ENCODE measurements at places on chromosomes 1 and 21. TPM values are rescaled to one million over a fixed set of nuclear protein-coding genes. Genes with fewer than 3 reads are reported as not detected.

GRCh38 chr21:15005391-15005790, 59.4 kb downstream of the NRIP1 start:
- H3K27me3 ChIP-seq, result no peaks in the 10 kb centered on the region
- peaks cover 10% of the 10 kb centered on the region for H3K4me1 ChIP-seq
- no peak overlapping the region for H3K27ac ChIP-seq
- DNase-seq, result no peak

The EDN2 gene
- total RNA-seq, result not detected

The LRRC53 gene
- total RNA-seq, result not detected

DNA sequence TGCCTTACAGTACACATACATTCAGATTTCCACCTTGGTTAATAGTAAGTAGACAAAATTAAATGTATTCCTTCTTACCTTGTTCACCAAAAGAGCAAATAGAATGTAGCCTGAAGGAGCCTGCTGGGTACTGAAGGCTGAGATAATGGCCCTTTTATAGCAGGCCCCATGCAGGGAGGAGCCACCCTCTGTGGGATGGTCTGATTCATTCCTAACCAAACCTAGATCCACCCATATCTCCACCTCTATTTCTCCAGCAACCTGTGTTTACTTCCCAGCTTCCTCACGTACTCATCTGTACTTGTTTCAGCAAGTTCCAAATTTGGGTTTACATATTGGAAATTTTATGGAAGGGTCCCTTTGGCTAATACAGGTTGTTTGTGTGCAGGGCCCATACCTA, at the start of gene FLG:
Gene FLG (minus strand): TSS at position 129 of the 400 bp plus-strand sequence. CDS start 9,783 bp downstream, outside the sequence.
- H3K27ac ChIP-seq, result no peak within 1 kb of the TSS
- no peaks in the 10 kb centered on the region for H3K36me3 ChIP-seq

DNA sequence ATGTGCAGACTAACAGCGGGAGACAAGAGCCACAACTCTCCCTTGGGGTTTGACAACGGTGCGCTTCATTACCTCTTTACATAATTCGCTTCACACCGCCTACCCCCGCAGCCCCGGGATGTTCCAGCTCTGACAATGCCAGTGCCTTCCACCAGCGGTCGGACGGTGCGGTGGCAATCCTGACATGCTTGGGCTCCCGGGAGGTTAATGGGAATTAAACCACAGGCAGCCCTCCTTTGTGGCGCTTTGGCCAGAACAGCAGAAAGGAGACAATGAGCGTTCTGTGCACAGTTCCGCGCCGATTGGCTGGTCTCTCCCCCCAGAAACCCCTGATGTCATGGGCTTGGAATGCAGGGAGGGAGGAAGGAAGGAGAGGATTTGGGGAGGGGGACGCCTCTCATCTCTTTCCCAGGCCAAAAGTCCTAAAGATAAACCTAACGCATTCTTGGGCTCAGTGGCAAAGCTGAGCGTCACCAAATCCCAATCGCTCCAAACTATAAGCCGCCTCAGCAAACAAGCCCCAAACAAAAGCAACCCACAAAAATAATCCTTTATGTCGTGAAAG, 1.3 kb downstream of the CNN3 start:
- H3K4me3 ChIP-seq, result peak overlapping the region; percentile 61
- peaks cover 17% of the 10 kb centered on the region for H3K27me3 ChIP-seq
- DNase-seq, result peak; percentile 76
- no peak overlapping the region for H3K27ac ChIP-seq

- H3K27me3 ChIP-seq, result no peaks in the 10 kb centered on the region
- no peak for DNase-seq
- H3K27ac ChIP-seq, result no peak overlapping the region
- no peaks in the 10 kb centered on the region for H3K36me3 ChIP-seq
- H3K4me3 ChIP-seq, result no peak overlapping the region
Observed at GRCh38 chr1:63454269-63454668, 68.8 kb downstream of the ITGB3BP start.

GRCh38 chr1:43227143-43227764, 42.5 kb upstream of the TMEM125 start:
- H3K4me3 ChIP-seq, result no peak overlapping the region
- no peaks in the 10 kb centered on the region for H3K36me3 ChIP-seq
- no peaks in the 10 kb centered on the region for H3K27me3 ChIP-seq
- DNase-seq, result peak; percentile 87

GRCh38 chr1:209458921-209459320, 124.6 kb upstream of the CAMK1G start:
- H3K27ac ChIP-seq, result no peak overlapping the region
- H3K4me3 ChIP-seq, result no peak overlapping the region
- no peaks in the 10 kb centered on the region for H3K4me1 ChIP-seq

- peak; percentile 58 for DNase-seq
- no peaks in the 10 kb centered on the region for H3K36me3 ChIP-seq
- peak overlapping the region; percentile 78 for H3K4me3 ChIP-seq
- H3K27me3 ChIP-seq, result no peaks in the 10 kb centered on the region
Observed at GRCh38 chr21:43866659-43867331, 1.8 kb downstream of the AGPAT3 start.

The PFDN2 gene
- 32.3 TPM for total RNA-seq

The MYOG gene
- not detected for total RNA-seq

GRCh38 chr1:20100632-20101355, 18.5 kb downstream of the PLA2G2D start:
- H3K4me1 ChIP-seq, result peaks cover 5% of the 10 kb centered on the region
- no peak overlapping the region for H3K27ac ChIP-seq
- no peaks in the 10 kb centered on the region for H3K27me3 ChIP-seq
- DNase-seq, result peak; percentile 74

- DNase-seq, result no peak
- no peak overlapping the region for H3K4me3 ChIP-seq
- no peaks in the 10 kb centered on the region for H3K36me3 ChIP-seq
- H3K27ac ChIP-seq, result no peak overlapping the region
Observed at GRCh38 chr1:2324553-2325366, 66.6 kb downstream of the MORN1 start.

The INAVA gene
- 0.34 TPM for total RNA-seq

GRCh38 chr1:73626326-73626725, 571.6 kb downstream of the LRRIQ3 start:
- H3K27ac ChIP-seq, result no peak overlapping the region
- no peaks in the 10 kb centered on the region for H3K36me3 ChIP-seq
- no peaks in the 10 kb centered on the region for H3K27me3 ChIP-seq
- no peak for DNase-seq

The EVA1C gene
- total RNA-seq, result 1.6 TPM

DNA sequence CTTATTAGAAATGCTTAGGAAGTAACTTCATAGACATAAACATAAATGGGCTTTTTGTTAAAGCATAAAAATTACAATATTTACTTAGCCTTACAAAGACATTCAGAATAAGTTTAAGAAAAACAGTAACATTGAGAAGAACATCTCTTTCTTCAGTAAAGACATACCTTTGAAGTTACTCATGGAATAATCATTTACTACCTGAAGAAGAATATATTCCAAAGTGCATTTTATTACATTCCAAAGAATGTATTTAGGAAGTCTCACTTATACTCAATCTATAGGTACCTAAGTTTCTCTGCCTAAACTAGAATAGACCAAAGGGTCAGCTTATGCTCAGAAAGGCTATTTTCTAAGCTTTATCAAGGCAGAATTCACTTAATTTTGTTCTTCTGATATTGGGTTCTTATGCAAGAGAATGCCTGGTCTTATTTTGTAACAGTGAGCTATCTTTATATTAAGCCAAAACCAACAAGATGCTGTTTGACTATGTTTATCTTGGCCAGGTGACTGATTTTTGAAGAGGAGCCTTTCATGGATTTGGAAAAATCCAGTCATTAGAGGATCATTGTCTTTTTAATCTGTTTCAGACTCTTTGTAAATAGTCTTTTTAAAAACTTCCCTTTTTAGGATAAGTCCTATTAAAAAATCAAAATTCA, 110.1 kb downstream of the OLFML2B start:
- no peak overlapping the region for H3K4me3 ChIP-seq
- H3K4me1 ChIP-seq, result no peaks in the 10 kb centered on the region
- DNase-seq, result no peak
- H3K27me3 ChIP-seq, result no peaks in the 10 kb centered on the region
- H3K27ac ChIP-seq, result no peak overlapping the region

Measured in B cell (primary cell).